ENCODE measurements at places on chromosomes 7 and 10.

GRCh38 chr7:105224884-105225651 lies 163.7 kb downstream of the SRPK2 start:
- DNase-seq = no peak

DNA sequence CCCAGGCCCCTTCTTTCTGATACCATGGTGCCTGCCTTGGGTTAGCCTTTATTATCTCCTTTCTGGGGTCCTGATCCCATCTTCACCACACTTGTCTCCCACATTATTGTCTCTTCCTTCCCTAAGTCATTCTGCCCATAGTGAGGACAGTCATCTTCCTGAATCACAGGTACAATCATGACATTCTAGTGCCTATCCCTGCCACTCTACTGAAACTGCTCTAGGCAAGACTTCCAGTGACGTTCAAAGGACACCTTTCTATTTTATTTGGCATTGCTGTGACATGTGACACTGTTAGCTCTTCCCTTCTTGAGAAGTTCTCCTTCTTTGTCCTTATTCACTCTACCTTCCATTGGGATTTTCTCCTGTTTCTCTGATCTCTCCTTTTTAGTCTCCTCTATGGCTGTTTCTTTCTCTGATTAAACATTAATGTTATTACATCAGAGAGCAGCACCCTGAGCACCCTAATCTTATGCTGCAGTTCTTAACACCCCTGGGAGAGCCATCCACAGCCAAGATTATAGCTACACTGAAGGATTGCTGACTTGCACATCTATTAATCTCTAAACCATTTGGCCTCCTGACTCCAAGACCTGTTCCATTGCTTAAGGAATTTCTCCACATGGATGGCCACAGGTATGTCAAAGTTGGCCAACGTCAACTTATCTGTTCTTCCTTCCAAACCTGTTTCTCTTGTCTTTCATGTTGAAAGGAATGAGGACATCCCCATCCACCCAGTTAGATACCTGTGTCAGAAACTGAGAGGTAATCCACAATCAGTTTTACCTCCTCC lies 10.9 kb downstream of the MACC1 start:
- no peak for DNase-seq

DNA sequence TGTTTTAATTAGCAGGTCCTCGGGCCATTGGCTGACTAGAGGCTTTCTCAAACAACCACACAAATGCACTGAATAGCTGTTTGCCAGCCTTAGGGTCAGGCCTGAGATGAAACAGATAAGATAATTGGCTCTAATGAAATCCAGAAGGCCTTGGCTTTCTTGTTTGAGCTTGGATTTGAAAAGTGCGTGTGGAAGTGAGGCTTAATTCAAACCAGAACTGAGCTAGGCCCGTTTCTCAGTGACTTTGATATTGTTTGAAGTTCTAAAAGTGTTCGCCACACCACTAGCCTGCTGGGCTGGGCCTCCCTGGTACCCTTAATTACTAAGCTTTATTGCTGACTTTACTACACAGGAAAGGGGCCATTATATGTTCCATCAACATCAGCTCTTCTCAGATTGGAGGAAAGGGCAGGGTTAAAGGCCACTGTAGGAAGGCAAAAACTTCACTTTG lies 270.6 kb downstream of the TWIST1 start:
- DNase-seq = no peak

DNA sequence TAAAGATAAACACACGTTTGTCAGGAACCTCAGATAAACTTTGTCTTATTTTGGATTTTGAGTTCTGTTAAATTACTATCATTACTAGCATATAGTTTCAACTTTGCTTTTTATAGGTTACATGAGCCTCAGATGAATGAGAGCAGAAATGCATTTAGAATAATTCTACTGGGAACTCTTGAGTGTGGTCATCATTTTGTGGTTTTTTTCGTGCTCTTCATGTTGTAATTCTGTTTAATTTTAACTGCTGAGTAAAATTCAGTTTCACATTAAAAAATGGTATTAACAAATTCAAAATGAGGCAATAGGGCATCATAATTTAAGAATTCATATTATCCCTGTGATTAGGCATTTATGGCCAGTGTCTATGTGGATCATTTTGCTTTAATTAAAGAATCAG lies 72.9 kb downstream of the GNAI1 start:
- DNase-seq = no peak

GRCh38 chr7:7157887-7158271 lies 24.5 kb upstream of the C1GALT1 start:
- no peak for DNase-seq

All from stimulated activated naive CD8-positive, alpha-beta T cell treated with anti-CD3 and anti-CD28 coated beads, Interleukin-15, amount 100 ng/mL, for 72 hours (primary cell).